B cell (primary cell): ENCODE measurements at places on chromosomes 6 and 20.

DNA sequence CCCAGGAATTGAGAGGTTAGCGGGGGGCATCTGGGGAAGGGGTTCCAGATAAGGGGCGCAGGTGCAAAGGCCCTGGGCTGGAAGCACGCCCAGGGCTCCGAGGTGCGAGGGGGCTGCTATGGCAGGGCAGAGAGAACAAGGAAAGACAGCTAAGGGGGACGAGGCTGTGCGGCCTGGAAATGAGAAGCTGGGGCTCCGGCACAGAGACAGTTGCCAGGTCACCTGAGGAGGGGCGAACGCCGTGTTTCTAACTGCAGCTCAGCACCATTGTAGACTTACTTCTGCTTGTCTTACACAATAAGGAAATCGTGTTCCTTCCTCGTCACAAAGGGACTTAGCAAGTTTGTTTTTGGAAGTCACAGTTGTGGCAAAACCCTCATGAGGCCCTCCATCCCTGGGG, 68.9 kb upstream of the TBXT start:
- no peak for DNase-seq

DNA sequence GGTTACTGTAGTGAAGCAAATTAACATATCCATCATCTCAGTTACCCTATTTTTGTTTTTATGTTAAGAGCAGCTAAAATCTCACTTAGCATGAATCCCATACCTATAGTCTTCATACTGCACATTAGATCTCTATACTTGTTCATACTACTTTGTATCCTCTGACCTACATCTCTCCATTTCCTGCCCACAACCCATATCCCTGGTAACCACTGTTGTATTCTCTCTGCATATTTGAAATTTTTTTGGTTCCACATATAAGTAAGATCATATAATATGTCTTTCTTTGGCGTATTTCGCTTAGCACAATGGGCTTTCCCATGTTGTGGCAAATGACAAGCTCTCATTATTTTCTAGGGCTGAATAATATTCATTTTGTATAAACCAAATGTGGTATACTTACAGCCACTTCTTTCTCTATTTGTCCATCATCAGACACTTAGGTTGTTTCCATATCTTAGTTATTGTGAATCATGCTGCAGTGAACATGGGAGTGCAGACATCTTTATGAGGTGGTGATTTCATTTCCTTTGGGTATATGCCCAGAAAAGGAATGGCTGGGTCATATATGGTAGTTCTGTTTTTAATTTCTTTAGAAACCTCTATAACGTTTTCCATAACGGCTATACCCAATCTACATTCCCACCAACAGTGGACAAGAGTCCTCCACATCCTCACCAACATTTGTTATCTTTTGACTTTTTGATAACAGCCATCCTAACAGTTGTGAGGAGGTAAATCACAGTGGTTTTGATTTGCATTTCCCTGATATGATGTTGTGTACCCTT, 39.8 kb downstream of the BACH2 start:
- DNase-seq: no peak

GRCh38 chr20:63457737-63458136, 14.7 kb downstream of the KCNQ2 start:
- DNase-seq: no peak

- no peak for DNase-seq
These were observed 224.5 kb downstream of the FOXC1 start for GRCh38 chr6:1834207-1834606.

DNA sequence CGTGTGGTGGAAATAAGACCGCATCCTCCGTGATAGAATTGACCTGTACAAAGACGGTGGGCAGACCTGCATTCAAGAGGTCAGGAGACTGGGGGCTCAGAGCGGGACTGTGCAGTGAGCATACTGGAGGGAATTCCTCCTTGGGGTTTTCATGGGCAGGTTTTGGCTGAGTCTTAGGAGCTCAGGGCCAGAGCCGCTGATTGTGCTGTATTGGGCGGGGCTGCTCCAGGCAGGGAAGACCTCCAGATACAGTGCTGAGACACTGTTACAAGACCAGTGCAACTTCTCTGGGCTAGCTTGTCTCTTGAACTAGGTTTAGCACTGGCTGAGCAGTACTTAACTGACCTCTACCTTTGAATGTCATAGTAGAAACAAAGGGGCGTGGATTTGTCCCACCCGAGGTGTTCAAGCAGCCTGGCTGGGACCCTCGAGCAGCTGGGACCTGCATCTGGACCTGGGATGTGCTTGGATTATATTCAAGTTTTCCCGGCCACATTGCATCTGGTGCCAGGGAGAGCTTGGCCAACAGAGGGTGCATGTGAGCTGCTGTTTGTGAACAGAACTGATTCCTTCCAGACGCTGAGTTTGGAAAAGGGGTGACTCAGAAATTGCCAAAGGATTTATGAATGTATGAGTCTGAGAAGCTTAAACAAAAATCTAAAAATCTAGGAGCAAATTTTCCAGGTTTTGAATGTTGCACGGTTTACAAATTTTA, 33.4 kb upstream of the SLC22A1 start:
- DNase-seq: no peak

GRCh38 chr20:51169813-51170212, 146.9 kb upstream of the KCNG1 start:
- DNase-seq: no peak

GRCh38 chr20:59364611-59365010, 64.2 kb downstream of the EDN3 start:
- no peak for DNase-seq

- DNase-seq: peak; percentile 90
These were observed 3.8 kb downstream of the SPAG4 start for GRCh38 chr20:35619196-35620095.
